ENCODE measurements at places on chromosomes 6 and 20. TPM values are rescaled to one million over a fixed set of nuclear protein-coding genes. Genes with fewer than 3 reads are reported as not detected.
A peak's percentile ranks its signal among the peaks of the same experiment; 100 is the strongest.

GRCh38 chr6:25341203-25341552 is 62.0 kb downstream of the CARMIL1 start:
- no peak overlapping the region for H3K27ac ChIP-seq
- H3K4me1 ChIP-seq = no peaks in the 10 kb centered on the region
- no peak for DNase-seq
- H3K36me3 ChIP-seq = no peaks in the 10 kb centered on the region
- no peak overlapping the region for H3K4me3 ChIP-seq

HLA-DMA gene
- 41.9 TPM for total RNA-seq

- no peaks in the 10 kb centered on the region for H3K4me1 ChIP-seq
- H3K27ac ChIP-seq = no peak overlapping the region
- no peaks in the 10 kb centered on the region for H3K36me3 ChIP-seq
- DNase-seq = no peak
Measured at GRCh38 chr20:37542281-37542680, 14.6 kb upstream of the BLCAP start.

DNA sequence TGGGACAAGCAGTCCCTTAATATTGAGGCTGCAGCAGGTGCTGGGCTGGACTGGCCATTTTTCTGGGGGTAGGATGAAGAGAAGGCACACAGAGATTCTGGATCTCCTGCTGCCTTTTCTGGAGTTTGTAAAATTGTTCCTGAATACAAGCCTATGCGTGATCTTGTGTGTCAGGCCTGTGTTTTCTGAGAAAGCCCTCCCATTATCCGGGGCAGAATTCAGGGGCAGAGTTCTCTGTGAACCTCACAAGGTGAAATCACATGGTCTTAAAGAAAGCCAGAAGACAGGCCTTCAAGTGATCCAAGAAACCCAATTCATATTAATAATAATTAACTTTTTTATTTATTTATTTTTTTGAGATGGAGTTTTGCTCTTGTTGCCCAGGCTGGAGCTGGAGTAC is 12.5 kb downstream of the CCN5 start:
- H3K27me3 ChIP-seq = no peaks in the 10 kb centered on the region
- H3K4me1 ChIP-seq = no peaks in the 10 kb centered on the region
- no peak for DNase-seq
- H3K27ac ChIP-seq = no peak overlapping the region
- no peaks in the 10 kb centered on the region for H3K36me3 ChIP-seq

- H3K4me3 ChIP-seq = no peak overlapping the region
- H3K27me3 ChIP-seq = no peaks in the 10 kb centered on the region
- no peaks in the 10 kb centered on the region for H3K4me1 ChIP-seq
- DNase-seq = no peak
- H3K27ac ChIP-seq = no peak overlapping the region
Measured at GRCh38 chr6:38163186-38164130, 343.9 kb downstream of the ZFAND3 start.

TCEA2 gene
- 26.6 TPM for total RNA-seq

DEFB128 gene
- total RNA-seq = not detected

DNA sequence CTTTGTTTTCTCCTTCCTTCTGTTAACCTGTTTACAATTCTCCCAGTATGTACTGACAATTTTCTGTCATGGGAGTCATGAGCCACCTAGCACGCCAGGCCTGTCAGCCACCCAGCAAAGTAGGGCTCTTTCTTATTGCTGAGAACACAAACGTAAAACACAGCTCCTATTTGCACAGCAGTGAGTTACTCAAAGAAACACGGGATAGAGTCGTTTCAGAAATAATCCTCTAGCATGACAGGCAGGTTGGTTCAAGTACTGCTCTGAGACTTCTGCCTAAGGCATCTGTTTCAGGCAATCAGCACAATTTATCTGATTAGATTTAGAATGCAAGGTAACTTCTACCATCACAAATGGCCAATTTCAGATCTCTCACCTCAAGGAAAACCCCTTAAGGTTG is 88.8 kb downstream of the CD24 start:
- no peaks in the 10 kb centered on the region for H3K27me3 ChIP-seq
- H3K36me3 ChIP-seq = no peaks in the 10 kb centered on the region
- H3K4me1 ChIP-seq = no peaks in the 10 kb centered on the region
- H3K27ac ChIP-seq = no peak overlapping the region
- DNase-seq = no peak

TRAPPC3L gene
- not detected for total RNA-seq

GRCh38 chr6:1316489-1316971 is 4.6 kb downstream of the FOXQ1 start:
- DNase-seq = no peak
- no peaks in the 10 kb centered on the region for H3K36me3 ChIP-seq
- peaks cover 6% of the 10 kb centered on the region for H3K4me1 ChIP-seq
- no peak overlapping the region for H3K27ac ChIP-seq

DNA sequence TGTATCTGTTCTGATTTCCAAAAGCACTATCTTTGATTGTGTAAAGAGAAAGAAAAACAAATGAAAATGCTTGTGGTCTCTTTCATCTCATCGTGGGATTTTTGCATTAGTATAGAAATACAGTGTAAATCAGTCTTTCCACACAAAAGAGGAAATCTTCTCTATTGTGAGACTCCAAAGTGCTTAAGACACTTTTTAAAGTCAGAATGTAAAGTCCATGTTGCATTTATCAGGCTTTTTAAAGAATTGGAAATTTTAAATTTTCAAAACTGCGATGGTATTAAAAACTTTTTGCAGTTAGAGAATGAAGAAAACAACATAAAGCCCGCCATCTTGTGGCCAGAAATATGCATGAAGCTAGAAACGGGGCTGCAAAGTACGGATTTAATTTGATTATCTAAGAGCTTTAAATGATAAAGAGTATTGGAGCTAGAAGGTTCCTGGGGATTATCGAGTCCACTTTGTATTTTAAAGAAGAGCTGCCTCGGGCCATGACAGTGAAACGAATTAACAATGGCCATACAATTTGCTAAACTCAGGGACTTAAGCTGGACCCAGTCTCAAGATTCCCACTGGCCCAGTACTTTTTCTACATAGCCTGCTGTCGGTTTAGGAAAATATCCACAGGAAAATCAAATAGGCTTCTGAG is 339.6 kb downstream of the ARHGAP18 start:
- no peaks in the 10 kb centered on the region for H3K27me3 ChIP-seq
- H3K4me3 ChIP-seq = no peak overlapping the region
- no peaks in the 10 kb centered on the region for H3K36me3 ChIP-seq
- no peaks in the 10 kb centered on the region for H3K4me1 ChIP-seq
- no peak overlapping the region for H3K27ac ChIP-seq
- DNase-seq = no peak

DNA sequence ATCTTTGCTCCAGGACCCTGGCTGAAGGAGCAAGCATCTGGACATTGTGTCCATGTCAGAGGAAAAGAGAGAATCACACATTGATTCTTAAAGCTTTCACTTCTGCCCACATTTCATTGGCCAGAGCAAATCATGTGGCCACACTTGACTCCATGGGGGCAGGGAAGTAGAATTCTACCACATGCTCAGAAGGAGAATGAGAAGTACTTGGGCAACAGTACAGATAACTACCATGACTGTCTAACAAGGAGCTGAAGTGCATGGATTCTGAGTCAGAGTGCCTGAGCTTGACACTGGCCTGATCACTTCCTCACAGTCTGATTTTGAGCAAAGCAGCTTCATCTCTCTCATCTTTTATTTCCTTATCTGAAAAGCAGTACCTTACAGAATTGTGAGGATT is 38.6 kb downstream of the GHRH start:
- no peaks in the 10 kb centered on the region for H3K4me1 ChIP-seq
- DNase-seq = no peak
- H3K36me3 ChIP-seq = no peaks in the 10 kb centered on the region
- no peaks in the 10 kb centered on the region for H3K27me3 ChIP-seq

DNA sequence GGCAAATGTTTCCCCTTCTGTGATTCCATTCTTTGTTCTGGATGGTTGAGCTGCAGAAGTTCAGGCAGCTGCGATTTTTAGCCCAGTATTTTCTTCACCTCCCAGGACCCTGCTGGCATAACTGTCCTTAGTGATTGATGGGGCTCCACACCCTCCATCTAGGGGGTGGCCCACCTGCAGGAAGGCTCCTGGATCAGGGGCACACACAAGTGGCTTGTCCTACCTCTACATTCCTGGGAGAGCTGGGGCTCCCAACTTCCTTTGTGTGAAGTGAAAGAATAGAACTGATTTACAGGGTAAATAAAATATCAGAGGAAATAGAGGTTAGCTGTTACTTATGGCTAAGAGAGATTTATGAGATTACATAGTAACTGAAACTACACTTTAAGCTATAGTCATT is 129.5 kb upstream of the MAP3K7 start:
- no peak overlapping the region for H3K27ac ChIP-seq
- no peaks in the 10 kb centered on the region for H3K36me3 ChIP-seq
- no peaks in the 10 kb centered on the region for H3K4me1 ChIP-seq
- no peak overlapping the region for H3K4me3 ChIP-seq
- no peak for DNase-seq

GRCh38 chr6:130093546-130093945 is 75.2 kb downstream of the L3MBTL3 start:
- DNase-seq = no peak
- H3K27me3 ChIP-seq = no peaks in the 10 kb centered on the region
- H3K27ac ChIP-seq = no peak overlapping the region
- H3K4me3 ChIP-seq = no peak overlapping the region

TAP2 gene
- total RNA-seq = 7.7 TPM

GRCh38 chr6:137975188-137975940 is 108.3 kb downstream of the TNFAIP3 start:
- no peaks in the 10 kb centered on the region for H3K27me3 ChIP-seq
- H3K4me1 ChIP-seq = no peaks in the 10 kb centered on the region
- no peak overlapping the region for H3K27ac ChIP-seq
- DNase-seq = no peak
- H3K36me3 ChIP-seq = no peaks in the 10 kb centered on the region
- no peak overlapping the region for H3K4me3 ChIP-seq

FOXP4 gene
- total RNA-seq = 5.6 TPM

- H3K27me3 ChIP-seq = no peaks in the 10 kb centered on the region
- no peaks in the 10 kb centered on the region for H3K36me3 ChIP-seq
- no peak overlapping the region for H3K27ac ChIP-seq
- H3K4me1 ChIP-seq = no peaks in the 10 kb centered on the region
- no peak for DNase-seq
- H3K4me3 ChIP-seq = no peak overlapping the region
Measured at GRCh38 chr6:159943968-159944598, 24.8 kb upstream of the IGF2R start.

GRCh38 chr6:71420693-71421328 is 132.2 kb downstream of the OGFRL1 start:
- peak overlapping the region; percentile 95 for H3K27ac ChIP-seq
- peak overlapping the region; percentile 88 for H3K4me3 ChIP-seq
- peak; percentile 97 for DNase-seq
- no peaks in the 10 kb centered on the region for H3K27me3 ChIP-seq
- H3K36me3 ChIP-seq = no peaks in the 10 kb centered on the region

- no peaks in the 10 kb centered on the region for H3K36me3 ChIP-seq
- no peak for DNase-seq
Measured at GRCh38 chr20:32541323-32542258, 43.5 kb downstream of the NOL4L start.

GRCh38 chr6:26159357-26160273 is 72.4 kb downstream of the HFE start:
- peak overlapping the region; percentile 85 for H3K4me3 ChIP-seq
- DNase-seq = no peak
- no peaks in the 10 kb centered on the region for H3K36me3 ChIP-seq
- H3K27me3 ChIP-seq = no peaks in the 10 kb centered on the region
- H3K27ac ChIP-seq = peak overlapping the region; percentile 91

DNAH8 gene
- total RNA-seq = under 0.01 TPM

GRCh38 chr20:9632265-9632664 is 117.9 kb downstream of the LAMP5 start:
- no peak for DNase-seq
- no peaks in the 10 kb centered on the region for H3K27me3 ChIP-seq
- H3K4me3 ChIP-seq = no peak overlapping the region
- H3K27ac ChIP-seq = no peak overlapping the region
- H3K4me1 ChIP-seq = no peaks in the 10 kb centered on the region

THBD gene
- total RNA-seq = 28.2 TPM

DNA sequence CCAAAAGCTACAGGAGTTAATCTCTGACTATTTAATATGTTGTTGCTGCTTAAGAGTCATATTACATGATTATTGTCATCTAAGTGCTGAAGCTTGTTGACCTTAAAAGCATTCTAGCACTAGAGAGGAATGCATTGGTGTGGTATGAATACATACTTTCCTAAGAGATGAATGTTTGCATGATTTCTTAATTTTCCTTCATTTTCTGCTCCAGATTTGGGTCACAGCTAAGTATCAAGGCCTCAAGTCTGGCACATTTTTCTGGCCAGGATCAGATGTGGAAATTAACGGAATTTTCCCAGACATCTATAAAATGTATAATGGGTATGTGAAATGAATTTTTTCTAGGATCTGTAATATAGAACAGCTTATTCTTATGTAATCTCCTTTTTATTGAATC is 53.6 kb downstream of the ENPP1 start:
- no peak overlapping the region for H3K27ac ChIP-seq
- DNase-seq = no peak
- no peaks in the 10 kb centered on the region for H3K27me3 ChIP-seq
- no peaks in the 10 kb centered on the region for H3K36me3 ChIP-seq

GRCh38 chr6:88808381-88808780 is 155.0 kb downstream of the RNGTT start:
- H3K4me1 ChIP-seq = no peaks in the 10 kb centered on the region
- no peak overlapping the region for H3K4me3 ChIP-seq
- no peaks in the 10 kb centered on the region for H3K36me3 ChIP-seq
- no peaks in the 10 kb centered on the region for H3K27me3 ChIP-seq

- H3K4me1 ChIP-seq = no peaks in the 10 kb centered on the region
- no peaks in the 10 kb centered on the region for H3K27me3 ChIP-seq
- no peak overlapping the region for H3K4me3 ChIP-seq
- no peak for DNase-seq
Measured at GRCh38 chr20:15241681-15242080, 904.3 kb upstream of the FLRT3 start.

DACT2 gene
- total RNA-seq = 0.32 TPM

- H3K36me3 ChIP-seq = no peaks in the 10 kb centered on the region
- DNase-seq = no peak
- no peaks in the 10 kb centered on the region for H3K4me1 ChIP-seq
Measured at GRCh38 chr6:169316651-169317050, 63.0 kb upstream of the THBS2 start.

DUSP15 gene
- 1.9 TPM for total RNA-seq

DNA sequence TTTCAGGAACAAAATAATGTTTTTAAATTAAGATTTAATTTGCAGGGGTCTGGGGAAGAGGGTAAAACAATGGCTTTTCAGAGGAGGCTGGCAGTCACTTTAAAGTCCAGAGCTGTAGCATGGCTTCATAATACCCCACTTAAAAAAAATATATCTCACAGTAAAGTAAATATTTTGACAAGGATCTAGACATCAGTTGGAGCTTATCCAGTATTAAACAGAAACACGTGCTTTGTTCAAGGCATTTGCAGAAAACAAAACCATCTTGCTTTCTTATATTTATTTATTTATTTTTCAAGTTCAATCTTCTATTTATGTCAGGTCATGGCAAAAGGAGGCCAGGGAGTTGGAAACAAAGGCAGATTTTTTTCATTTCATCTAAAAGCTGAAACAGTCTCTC is 53.3 kb upstream of the PRL start:
- no peak for DNase-seq
- H3K36me3 ChIP-seq = no peaks in the 10 kb centered on the region
- H3K4me1 ChIP-seq = no peaks in the 10 kb centered on the region
- no peak overlapping the region for H3K4me3 ChIP-seq
- H3K27me3 ChIP-seq = no peaks in the 10 kb centered on the region

GRCh38 chr6:25931411-25931709 is 869 bp upstream of the SLC17A2 start:
- no peak overlapping the region for H3K4me3 ChIP-seq
- no peak for DNase-seq
- no peak overlapping the region for H3K27ac ChIP-seq
- no peaks in the 10 kb centered on the region for H3K27me3 ChIP-seq

CCDC170 gene
- 9.8 TPM for total RNA-seq

SLC35D3 gene
- total RNA-seq = not detected
